ENCODE measurements at places on chromosomes 6 and 20. TPM values are rescaled to one million over a fixed set of nuclear protein-coding genes. Genes with fewer than 3 reads are reported as not detected.

DNA sequence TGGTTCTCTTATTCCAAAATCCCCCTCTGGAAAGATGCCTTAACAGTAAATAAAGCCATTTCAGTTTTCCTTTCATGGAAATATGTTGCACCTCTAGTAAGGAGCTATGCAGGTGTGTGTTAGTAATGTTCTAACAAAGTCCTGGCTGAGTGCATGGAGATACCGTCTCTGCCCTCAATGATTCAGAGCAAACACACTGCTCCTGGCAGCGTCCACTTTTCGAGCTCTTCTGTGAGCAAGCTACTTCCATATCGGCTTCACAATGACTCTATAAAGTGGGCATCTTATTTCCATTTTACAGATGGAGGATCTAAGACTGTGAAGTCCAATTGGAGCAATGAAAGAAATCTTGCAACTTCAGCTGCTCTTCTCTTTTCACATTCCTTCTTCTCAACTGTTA lies 3.1 kb downstream of the KLHL32 start:
- DNase-seq: no peak

DNA sequence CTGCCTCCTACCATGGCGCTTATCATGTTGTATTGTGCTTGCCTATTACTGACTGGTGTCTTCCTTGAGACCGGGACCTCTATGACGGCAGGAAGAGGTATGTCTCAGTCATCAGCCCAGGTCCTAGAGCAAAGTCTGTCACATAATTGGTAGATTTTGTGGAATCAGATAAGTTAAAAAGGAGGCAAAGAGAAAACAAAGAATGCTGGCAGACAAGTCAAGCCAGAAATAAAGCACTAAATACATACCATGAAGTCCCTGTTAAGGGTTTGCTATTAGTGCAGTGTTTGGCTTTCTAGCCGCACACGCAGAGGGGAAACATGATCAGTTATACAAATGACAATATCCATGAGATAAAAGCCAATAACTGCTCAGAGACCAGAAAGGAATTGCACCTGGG lies 6.0 kb downstream of the TOMM34 start:
- DNase-seq: no peak

The VGLL2 gene
- total RNA-seq: not detected

The HSF2 gene
- total RNA-seq: 40.5 TPM

- no peak for DNase-seq
Measured at GRCh38 chr6:161917645-161918044, 643.8 kb upstream of the AGPAT4 start.

The VNN1 gene
- not detected for total RNA-seq

GRCh38 chr6:159762681-159763293 lies 942 bp downstream of the ACAT2 start:
- DNase-seq: no peak

- DNase-seq: no peak
Measured at GRCh38 chr6:128438393-128438792, 82.0 kb downstream of the PTPRK start.
